HCT116 (cell line): ENCODE measurements at places on chromosomes 6 and 20. TPM values are rescaled to one million over a fixed set of nuclear protein-coding genes. Genes with fewer than 3 reads are reported as not detected.

GRCh38 chr6:2578767-2579166 lies 172.0 kb downstream of the MYLK4 start:
- H3K4me3 ChIP-seq = no peak overlapping the region
- no peak for DNase-seq
- H3K27ac ChIP-seq = no peak overlapping the region

GRCh38 chr6:22583927-22584326 lies 14.6 kb downstream of the HDGFL1 start:
- H3K27me3 ChIP-seq = no peaks in the 10 kb centered on the region
- no peak overlapping the region for H3K4me3 ChIP-seq
- DNase-seq = no peak
- no peak overlapping the region for H3K27ac ChIP-seq
- no peaks in the 10 kb centered on the region for H3K36me3 ChIP-seq

GRCh38 chr6:119446609-119447008 lies 97.0 kb upstream of the MAN1A1 start:
- no peaks in the 10 kb centered on the region for H3K36me3 ChIP-seq
- no peak for DNase-seq
- no peak overlapping the region for H3K27ac ChIP-seq
- peaks cover 12% of the 10 kb centered on the region for H3K4me1 ChIP-seq

DNA sequence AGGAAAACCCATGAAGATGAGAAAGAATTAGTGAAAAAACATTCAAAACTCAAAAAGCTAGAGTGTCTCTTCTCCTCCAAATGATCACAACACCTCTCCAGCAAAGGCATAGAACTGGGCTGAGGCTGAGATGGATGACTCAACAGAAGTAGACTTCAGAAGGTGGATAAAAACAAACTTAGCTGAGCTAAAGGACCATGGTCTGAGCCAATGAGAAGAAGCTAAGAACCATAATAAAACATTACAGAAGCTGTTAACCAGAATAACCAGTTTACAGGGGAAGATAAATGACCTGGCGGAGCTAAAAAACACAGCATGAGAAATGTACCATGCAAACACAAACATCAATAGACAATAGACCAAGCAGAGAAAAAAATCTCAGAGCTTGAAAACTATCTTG lies 904.1 kb upstream of the MANEA start:
- no peak overlapping the region for H3K4me3 ChIP-seq
- no peak for DNase-seq
- no peaks in the 10 kb centered on the region for H3K27me3 ChIP-seq
- H3K36me3 ChIP-seq = no peaks in the 10 kb centered on the region

- peak; percentile 15 for DNase-seq
- no peak overlapping the region for H3K4me3 ChIP-seq
- H3K4me1 ChIP-seq = peaks cover 5% of the 10 kb centered on the region; the same call in 1 of the 2 replicates
- no peaks in the 10 kb centered on the region for H3K27me3 ChIP-seq
- no peaks in the 10 kb centered on the region for H3K36me3 ChIP-seq
These were observed 85.0 kb downstream of the PREP start for GRCh38 chr6:105317607-105318533.

GRCh38 chr6:36491378-36491965 lies 48.7 kb downstream of the KCTD20 start:
- no peak overlapping the region for H3K4me3 ChIP-seq
- no peaks in the 10 kb centered on the region for H3K4me1 ChIP-seq
- H3K36me3 ChIP-seq = peaks cover 17% of the 10 kb centered on the region
- H3K27ac ChIP-seq = no peak overlapping the region
- DNase-seq = no peak
- no peaks in the 10 kb centered on the region for H3K27me3 ChIP-seq

GRCh38 chr6:79466207-79466834 lies 70.9 kb downstream of the LCA5 start:
- no peak overlapping the region for H3K27ac ChIP-seq
- DNase-seq = peak; percentile 10
- peaks cover 21% of the 10 kb centered on the region for H3K4me1 ChIP-seq

DNA sequence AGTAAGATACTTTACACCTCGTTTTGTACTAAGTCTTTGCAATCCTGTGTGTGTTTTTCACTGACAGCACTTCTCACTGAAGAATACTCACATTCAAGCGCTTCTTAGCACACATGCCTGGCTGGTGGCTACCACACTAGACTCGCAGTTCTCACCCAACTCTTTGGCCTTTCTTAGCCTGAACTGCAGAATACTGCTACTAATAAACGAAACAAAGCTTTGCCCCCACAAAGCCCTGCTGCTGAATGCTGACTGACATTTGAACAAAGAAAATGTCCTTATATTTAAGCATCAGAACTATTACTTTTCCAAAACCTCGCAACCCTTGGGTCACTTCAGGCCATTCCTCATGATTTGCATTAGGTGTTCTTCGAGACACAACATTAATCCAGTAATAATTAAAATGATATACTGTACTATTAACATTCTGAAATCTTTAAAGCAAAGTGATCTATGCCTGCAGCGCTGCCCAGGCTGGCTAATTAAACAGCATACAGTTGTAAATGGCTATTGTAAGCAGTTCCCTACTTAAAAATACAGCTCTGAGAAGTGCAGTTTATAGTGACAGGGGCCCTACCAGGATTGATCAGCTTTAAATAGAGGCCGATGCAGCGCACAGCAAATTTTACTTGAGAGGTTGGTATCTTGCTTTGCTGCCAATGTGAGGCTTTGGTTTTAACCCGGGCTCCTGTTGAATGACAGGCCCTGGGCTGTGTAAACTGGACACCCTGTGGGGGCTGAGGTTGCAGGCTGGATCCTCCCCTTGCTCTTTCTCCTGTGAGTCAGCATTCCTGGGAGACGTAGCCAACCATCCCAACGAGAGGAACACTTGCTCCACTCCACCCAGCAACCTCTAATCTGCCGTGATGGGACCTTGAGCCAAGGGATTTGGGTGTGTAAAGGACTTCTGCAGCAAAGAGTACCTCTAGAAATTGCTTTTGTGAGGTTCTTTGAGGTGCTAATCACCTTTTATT lies 899.0 kb downstream of the TFAP2A start:
- DNase-seq = peak; percentile 57
- no peaks in the 10 kb centered on the region for H3K36me3 ChIP-seq
- H3K4me3 ChIP-seq = peak overlapping the region; percentile 32
- peaks cover 25% of the 10 kb centered on the region for H3K4me1 ChIP-seq
- no peaks in the 10 kb centered on the region for H3K27me3 ChIP-seq
- no peak overlapping the region for H3K27ac ChIP-seq

FAM83B gene
- 16.9 TPM for total RNA-seq

SGK1 gene
- total RNA-seq = 4.5 TPM

HNF4A gene
- 7.4 TPM for total RNA-seq

HLA-G gene
- not detected for total RNA-seq

MCUR1 gene
- total RNA-seq = 33.2 TPM
